Fibroblast of skin of abdomen (primary cell): ENCODE measurements at places on chromosomes 4 and X.

DNA sequence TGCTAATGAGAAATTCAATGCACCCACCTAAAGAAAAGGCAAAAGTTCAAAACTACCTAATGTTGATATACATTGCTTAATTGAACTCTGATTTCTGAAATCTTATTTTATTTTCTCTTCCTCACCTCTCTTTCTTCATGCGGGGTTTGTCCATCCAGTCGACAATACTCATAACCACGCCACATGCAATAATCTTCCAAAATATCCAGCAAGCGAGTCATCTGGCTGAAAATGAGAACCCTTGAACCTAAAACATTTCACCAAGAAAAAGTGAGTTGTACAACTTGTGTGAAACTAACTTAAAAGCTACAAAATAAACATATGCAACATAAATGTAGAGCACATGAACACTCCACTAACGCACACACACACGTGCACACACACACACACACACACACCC is 26.7 kb downstream of the SMARCA1 start:
- DNase-seq: peak; percentile 48

GRCh38 chr4:76948443-76949275 is 893 bp upstream of the SEPTIN11 start:
- DNase-seq: peak; percentile 81

GRCh38 chrX:151736685-151737084 is 2.1 kb downstream of the CNGA2 start:
- DNase-seq: no peak

- no peak for DNase-seq
Observed at GRCh38 chr4:15459706-15460105, 10.0 kb upstream of the CC2D2A start.

DNA sequence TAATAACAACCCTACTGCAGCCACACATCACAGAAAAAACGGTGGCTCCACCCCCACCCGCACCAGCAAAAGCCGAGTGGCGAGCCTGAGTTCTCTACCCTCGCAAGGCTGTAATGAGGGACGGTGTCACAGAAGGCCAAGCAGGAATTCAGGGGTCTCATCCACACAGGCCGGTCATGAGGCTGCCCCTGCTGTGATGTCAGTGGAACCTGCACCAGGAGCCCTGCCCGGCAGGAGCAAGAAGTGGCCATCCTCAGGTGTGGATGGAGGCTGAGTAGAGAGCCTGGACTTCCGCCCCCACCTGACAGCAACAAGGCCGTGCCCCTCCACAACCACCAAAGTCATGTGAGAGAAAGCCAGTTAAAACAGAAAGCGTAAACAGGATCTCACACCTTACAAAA is 20.6 kb downstream of the LYAR start:
- no peak for DNase-seq

GRCh38 chr4:136203199-136203598 is 1329.1 kb downstream of the PCDH18 start:
- no peak for DNase-seq

DNA sequence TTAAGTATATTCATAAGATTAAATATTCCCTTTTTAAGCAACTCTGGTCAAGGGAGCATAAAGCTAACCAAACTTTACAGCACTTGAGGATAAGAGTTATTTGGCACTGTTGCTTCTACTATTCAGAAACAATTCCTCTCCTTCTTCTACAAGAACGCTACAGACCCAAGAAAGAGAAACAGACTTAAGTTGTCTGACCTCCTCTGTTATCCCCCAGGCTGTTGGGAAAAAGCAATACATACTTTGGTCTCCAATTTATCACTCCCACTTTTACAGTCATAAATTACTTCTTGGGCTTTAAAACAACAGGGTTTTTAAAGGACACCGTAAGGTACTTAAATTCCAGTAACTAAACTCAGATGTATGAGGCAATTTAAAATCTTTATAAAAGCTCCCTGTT is 147.4 kb downstream of the COL25A1 start:
- peak; percentile 47 for DNase-seq

GRCh38 chr4:149605601-149606378 is 209.9 kb downstream of the IQCM start:
- DNase-seq: peak; percentile 45

DNA sequence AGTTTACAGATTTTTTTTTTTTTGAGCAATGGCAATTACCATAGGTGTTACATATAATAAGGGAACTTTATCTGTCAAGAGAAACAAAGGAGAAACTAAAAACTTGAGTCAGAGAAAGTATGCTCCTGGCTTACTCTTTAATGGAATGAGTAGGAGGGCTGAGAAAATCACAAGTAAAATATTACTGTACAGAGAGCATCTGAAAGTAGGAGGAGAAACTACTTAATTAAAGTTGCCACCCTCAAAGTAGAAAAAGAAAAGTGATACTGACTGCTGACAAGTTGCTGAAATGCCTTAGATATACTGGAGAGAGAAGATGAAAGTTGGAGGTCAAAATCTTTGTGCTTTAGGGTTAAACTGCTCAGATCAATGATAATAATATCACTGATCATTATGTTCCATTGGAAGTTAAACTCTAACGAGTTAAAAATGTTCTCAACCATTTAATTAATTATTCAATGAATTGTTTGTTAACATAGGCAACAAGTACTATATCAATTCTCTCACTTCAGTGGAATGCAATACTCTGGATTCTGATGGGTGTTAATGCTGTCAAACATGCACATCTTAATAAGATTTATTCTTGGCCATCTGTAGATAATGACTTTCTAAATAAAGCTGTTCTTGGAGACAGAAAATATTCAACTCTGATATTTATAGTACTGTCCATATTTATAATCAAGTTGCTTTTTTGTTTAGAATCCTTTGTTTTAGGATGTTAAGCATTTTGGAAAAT is 61.2 kb upstream of the CAMK2D start:
- no peak for DNase-seq

DNA sequence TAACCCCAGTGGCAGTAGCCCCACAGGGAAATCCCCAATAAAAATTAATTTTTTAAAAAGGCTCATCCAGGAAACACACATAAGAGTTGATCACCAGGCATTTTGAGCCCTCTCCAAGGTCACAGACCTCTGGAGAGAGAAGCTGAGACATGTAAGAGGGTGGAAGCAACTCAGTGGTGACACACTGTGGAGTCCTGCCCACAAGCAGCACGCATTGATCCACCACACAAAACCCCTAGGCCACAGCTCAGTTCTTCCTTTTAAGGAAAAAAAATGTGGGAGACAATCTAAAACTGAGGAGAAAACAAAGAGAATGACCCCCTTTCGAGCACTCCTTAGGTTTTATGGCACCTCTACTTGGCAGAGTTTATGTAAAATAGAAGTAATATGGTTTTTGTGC is 71.7 kb upstream of the S100G start:
- peak; percentile 69 for DNase-seq

- DNase-seq: peak; percentile 16
Observed at GRCh38 chr4:77465271-77465670, 140.3 kb upstream of the CXCL13 start.

DNA sequence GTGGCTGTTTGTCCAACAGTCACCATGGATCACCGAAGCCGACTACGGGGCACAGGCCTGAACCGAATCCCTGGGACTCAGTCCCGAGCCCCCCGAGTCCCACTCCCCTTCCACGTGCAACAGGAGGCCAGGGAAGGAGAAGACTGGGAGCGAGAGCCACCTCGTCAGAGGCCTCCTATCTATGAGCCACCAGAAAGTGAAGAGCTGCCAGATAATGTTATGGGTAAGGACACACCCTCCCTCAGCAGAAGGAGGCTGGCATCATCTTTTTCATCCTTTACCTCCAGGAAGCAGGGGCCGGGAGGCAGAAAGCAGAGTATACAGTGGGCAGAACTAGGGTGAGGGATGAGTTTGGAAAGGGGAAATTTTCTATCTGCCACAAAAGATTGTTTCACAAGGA is 2.8 kb upstream of the PRDX4 start:
- no peak for DNase-seq

DNA sequence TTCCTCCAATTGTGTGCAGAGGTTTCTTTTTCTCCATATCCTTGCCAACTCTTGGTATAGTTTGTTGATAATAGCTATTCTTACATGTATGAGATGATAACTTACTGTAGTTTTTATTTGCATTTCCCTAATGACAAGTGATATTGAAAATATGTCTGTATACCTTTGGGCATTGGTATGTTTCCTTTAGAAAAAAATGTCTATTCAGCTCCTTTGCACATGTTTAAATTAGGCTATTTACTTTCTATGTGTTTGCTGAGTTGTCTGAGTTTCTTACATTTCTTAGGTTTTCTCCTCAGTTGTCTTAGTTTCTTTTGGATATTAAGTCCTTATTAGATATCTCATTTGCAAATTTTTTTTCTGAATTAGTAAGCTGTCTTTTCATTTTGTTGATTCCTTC is 487.3 kb upstream of the EPHA5 start:
- DNase-seq: no peak

DNA sequence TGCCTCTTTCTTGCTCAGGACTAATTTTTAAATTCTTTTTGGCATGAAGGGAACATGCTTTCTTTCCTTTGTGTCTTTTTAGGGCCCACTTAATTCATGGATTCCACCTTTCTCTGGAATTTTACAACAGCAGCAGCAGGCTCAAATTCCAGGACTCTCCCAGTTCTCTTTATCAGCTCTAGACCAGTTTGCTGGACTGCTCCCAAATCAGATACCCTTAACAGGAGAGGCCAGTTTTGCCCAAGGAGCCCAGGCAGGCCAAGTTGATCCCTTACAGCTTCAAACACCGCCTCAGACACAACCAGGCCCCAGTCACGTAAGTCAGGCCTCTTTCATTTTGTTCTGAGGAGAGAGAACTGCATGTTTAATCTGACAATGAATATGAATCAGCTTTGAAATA is 2.3 kb downstream of the ODAM start:
- no peak for DNase-seq

DNA sequence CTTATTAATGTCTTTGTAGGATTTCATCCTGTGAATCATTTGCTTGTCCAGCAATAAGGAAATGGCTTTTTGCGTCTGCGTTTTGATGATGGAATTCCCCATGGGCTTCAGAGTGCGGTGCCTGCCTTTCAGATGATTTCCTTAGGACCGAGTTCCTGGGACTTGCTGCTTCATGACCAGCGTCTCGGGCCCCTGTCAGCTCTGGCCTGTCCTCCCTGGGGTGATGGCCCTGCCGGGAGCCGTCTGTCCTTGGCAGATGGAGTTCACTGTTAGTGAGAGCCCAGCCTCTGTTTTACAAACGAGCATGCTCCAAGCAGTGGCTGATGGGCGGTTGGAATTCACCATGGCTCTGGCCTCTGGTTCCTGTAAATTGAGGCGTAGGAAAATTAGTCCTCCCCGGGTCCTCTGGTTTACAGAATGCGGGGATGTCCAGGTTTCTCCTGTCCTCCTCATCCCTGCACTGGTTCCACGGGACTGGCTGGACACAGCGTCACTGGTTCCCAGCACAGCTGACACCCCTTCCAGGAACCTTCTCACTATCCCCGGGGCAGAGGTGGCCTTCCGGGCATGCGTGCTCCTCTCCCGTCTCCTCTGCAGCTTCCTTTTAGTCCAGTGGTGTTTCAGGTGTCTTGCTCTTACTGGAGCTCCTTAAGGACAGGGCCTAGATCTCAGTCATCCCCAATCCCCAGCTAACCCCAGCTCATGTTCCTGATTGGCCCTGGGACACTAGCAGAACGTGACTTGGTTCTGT is 34.9 kb downstream of the TBC1D14 start:
- peak; percentile 35 for DNase-seq

GRCh38 chrX:24879679-24880078 is 136.1 kb downstream of the ARX start:
- no peak for DNase-seq

GRCh38 chr4:95394752-95395306 is 153.9 kb downstream of the UNC5C start:
- no peak for DNase-seq
